ENCODE measurements at places on chromosomes 3 and 15.

DNA sequence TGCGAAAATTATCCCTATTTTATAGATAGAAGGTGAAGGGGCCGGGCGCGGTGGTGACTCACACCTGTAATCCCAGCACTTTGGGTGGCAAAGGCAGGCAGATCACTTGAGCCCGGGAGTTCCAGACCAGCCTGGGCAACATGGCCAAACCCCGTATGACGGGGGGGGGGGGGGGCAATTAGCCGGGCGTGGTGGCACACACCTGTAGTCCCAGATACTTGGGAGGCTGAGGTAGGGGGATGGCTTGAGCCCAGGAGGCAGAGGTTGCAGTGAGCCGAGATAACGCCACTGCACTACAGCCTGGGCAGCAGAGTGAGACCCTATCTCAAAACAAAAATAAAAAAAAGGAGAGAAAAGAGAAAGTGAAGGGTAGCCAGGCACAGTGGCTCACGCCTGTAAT, 1.4 kb downstream of the AAGAB start:
- DNase-seq = no peak

DNA sequence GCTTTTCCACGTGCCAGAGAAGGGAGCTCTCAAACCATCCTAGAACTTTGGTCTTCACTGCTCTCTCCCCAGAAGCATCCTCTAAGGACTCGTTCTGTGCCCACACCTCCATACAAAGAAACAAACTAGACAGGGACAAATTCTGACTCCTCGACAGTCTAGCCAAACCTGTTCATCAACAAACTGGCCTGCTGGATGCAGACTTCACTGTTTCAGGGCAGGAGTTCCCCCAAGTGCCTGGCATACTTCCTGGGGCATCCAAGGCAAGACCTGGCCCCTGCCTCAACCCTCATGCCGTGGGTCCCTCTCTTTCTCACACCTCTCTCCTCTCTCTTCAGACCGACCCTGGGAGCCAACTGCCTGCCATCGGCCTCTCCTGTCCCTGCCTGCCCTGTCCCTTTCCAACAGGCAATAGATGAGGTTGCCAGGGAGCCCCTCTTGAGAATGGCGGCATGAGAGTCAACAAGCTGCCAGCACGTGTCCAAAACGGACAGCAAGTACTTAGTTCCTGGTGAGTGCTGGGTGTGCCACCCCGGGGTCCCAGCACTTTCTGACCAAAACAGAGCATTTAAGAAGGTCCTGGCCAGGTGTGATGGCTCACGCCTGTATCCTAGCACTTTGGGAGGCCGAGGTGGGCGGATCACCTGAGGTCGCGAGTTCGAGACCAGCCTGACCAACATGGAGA, 79.1 kb upstream of the HES1 start:
- no peak for DNase-seq

DNA sequence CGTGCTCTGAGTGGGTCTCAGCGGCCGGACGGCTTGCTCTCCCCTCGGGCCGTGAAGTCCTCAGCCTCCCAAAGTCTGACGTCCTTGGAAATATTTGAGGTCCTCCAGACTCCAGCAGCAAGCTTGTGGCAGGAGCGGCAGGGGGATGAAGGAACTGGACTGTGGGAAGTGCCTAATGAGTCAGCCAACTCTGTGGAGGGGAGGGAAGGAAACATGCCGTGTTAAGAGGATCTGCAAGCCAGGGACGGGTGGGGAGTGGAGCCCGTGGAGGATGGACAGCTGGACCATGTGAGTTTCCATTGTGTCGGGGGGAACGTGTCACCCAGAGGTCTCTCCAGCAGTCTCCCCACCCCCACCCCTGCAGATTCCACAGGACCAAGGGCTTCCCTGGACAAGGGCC, 39.4 kb upstream of the IDH2 start:
- no peak for DNase-seq

DNA sequence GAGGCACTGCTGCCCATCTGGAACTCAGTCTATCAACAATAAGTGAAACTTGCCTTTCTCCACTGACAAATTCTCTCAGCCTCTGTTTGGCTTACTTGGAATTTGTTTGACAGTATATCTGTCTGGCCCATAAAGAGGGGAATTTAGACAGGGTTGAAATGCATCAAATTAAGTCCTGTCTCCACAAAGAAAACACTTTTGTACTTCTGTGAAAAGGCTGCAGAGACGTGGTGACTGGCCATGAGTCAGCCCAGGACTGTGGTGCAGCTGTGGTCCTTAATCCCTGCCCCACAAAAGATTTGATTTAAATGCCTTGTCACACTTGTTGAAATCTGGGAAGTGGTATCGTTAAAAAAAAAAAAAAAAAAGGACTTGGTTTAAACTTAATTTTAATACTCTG, 47.5 kb downstream of the RYR3 start:
- no peak for DNase-seq

DNA sequence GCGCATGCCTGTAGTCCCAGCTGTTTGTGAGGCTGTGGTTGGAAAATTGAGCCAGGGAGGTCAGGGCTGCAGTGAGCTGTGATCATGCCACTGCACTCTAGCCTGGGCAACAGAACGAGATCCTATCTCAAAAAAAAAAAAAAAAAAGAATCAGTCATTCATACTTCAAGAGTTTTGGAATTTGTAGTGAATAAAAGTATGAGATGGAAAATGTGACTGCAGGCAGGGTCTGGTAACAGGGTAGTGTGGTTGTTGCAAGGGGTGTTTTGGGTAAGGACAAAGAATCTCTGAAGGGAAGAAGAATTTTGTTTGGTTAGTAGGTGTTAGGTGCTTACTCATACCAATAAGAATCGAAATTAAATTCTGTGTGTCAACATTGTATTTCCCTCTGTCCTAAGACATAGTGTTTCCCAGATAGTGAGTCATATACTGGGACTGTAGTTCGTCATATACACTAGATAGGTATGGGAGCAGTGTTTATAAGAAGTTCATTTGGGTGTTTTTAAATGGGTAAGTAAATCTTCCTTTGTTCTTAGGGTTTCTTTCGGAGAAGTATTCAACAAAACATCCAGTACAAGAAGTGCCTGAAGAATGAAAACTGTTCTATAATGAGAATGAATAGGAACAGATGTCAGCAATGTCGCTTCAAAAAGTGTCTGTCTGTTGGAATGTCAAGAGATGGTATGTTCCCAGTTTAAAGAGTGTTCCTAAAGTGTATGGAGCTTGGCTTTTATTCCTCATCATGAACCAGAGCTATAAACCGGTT, 14.2 kb downstream of the NR1D2 start:
- DNase-seq = no peak

GRCh38 chr3:128340198-128340903, 126.3 kb downstream of the DNAJB8 start:
- DNase-seq = no peak

- no peak for DNase-seq
Observed at GRCh38 chr3:178182337-178182779, 353.9 kb upstream of the KCNMB2 start.

- no peak for DNase-seq
Observed at GRCh38 chr3:11592445-11593298, 51.0 kb downstream of the VGLL4 start.

GRCh38 chr3:16203671-16204629, 29.5 kb downstream of the GALNT15 start:
- no peak for DNase-seq

DNA sequence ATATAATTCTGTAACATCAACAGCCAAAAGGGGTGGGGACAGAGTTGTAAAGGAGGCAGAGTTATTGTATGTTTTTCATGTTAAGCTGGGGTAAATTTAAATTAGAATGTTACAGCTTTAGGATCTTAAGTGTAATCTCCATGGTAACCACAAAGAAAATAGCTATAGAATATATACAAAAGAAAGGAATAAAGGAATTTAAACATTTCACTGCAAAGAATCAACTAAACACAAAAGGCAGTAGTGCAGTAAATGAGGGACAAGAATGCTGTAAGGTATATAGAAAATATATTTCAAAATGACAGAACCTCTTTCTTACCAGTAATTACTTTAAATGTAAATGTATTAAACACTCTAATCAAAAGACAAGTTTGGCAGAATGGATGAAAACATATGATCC, 361.7 kb downstream of the SLC9A9 start:
- no peak for DNase-seq

GRCh38 chr3:61236556-61236955, 14.7 kb downstream of the FHIT start:
- no peak for DNase-seq

DNA sequence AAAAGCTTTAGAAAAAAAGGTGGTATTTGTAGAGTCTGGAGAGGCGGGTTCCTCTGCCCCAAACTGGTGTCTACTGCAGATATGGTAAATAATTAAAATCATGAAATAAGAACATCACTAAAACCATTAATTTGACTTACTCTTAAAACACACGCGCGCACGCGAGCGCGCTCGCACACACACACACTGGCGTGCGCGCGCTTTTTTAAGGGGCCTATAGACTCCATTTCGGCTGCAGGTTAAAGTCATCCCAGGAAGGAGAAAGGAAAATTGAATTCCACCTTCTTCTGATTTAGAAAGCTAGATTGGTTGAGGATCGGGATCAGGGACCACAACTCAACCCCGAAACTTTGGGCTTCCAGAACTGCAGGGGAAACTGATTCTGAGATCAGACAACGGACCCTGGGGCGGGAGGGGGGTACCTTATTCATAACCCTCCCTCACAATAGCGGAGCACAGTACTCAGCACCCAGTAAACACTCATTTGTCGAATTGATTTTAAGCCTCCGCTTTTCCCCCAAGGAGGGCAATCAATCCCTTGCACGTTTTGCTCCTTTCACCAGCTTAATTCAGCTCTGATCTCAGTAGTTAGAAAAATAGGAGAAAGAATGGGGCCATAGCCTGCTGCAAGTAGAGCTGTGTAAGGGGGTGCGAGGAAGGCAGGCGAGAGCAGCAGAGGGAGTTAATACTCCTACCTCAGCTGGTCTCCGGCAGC, 509 bp upstream of the LRRC3B start:
- DNase-seq = no peak

GRCh38 chr15:63491979-63492378, 12.4 kb upstream of the USP3 start:
- DNase-seq = no peak

- no peak for DNase-seq
Observed at GRCh38 chr15:85331655-85332285, 48.6 kb upstream of the AKAP13 start.

DNA sequence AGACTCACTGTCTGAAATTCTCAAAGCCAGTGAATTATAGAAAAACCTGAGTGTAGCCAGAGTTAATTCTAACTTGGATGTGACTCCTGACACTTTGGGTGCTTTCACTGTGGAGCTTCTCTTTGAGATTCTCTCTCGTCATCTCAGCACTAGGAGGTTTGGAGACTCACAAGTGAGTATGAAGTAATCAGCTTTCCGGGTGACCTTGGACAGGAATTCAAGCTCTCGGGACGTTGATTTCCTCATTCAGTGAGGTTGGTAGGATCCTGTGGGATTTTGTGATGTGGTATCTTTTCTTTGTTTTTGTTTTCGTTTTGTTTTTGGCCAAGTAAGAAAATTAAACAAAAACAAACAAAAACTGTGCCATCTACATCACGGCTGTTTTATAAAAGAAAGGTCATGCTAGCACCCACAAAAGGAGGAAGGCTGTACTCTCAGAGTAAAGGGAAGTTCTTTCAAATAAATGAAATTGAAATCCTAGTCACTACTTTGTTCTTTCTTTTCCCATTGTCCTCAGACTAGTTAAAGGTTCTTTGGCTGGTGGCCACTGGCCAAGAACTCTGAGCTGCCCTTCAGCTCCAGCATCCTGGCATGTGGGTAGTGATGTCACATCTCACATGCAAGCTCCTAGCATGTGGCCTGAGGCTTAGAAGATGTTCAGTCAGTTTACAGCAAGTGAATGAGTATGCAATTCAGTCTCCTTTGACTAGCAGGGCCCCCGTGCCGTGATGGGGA, 263.3 kb upstream of the TPM1 start:
- peak; percentile 60 for DNase-seq

GRCh38 chr3:194124193-194124592, 11.8 kb upstream of the HES1 start:
- DNase-seq = no peak

DNA sequence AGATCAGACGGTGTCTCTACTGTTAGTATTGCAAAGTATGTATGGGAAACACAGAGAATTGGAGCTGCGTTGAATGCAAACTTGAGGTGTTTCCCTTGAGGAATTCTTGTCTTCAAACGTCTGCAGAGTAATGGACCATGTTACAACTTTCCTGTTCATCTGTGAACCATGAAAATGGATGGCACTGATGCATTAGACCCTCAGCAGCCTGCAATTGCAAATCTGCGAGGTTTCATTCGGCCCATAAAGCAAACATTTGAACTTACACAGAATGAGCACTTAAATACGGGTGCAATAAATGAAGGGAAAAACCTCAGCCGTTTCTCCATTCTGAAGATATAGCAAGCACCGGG, 49.7 kb downstream of the LRRN1 start:
- no peak for DNase-seq

GRCh38 chr3:128667641-128668040, 17.0 kb upstream of the RPN1 start:
- DNase-seq = no peak

DNA sequence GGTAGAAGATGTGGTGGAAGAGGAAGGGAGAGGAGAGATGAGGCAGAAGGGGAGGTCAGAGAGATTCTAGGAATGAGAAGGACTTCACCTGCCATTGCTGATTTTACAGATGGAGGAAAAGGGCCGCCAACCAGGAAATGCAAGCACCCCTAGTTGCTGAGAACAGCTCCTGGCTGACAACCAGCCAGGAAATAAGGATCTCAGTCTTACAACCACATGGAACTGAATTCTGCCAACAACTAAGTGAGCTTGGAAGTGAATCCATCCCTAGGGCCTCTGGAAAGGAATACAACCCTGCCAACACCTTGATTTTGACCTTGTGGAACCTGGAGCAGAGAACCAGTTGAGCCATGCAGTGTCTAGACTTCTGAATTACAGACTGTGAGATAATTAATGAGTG, 86.6 kb downstream of the EDEM1 start:
- DNase-seq = no peak

DNA sequence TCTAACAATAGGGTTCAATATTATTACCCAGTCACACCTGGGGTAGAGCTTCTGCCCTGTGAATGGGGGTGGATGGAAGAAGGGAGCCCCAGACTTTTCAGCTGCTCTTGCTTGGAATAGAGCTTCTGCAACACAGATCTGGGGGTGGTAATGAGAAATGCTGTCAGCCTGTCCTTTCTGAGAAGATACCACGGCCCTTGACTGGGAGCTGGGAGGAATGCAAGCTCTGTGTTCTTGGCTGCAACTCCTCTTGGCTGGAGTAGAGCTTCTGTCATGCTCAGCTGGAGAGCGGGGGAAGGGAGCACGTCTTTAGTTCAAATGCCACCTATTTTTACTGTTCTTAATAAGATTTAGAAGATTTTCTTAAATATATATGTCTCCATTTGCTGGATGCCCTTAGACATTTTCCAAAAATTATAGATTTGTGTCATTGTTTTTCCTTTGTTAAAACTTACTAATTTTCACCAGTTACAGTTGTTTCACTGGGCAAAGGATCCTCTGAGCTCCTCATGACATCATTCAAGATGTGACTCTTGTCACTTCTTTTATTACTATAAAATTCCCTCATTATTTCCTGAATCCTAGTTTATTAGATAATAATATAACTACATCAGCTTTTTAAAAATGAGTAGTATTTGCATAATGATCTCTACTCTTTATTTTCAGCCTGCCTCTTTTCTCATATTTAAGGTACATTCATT, 180.0 kb upstream of the TGFBR2 start:
- peak; percentile 53 for DNase-seq

Measured in mucosa of gallbladder (tissue), 1 donor.